ENCODE measurements at places on chromosomes 1 and 21.

DNA sequence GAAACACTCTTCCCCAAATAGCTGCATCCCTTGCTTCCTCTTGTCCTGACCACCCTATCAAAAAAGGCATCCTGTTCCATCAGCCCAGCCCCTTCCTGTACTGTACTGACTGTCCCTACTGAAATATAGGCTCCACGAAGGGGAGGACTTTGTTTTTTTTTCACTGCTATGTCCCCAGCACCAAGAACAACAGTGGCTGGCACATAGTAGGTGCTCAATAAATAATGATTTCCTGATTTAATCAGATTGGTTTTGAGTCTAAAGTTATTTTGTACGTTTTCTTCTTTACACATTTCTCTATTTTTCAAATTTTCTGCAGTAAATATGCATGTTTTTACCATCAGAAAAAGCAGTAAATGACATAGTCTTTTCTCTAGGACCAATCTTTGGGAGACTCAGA is 73.9 kb downstream of the CD58 start:
- no peak for DNase-seq

DNA sequence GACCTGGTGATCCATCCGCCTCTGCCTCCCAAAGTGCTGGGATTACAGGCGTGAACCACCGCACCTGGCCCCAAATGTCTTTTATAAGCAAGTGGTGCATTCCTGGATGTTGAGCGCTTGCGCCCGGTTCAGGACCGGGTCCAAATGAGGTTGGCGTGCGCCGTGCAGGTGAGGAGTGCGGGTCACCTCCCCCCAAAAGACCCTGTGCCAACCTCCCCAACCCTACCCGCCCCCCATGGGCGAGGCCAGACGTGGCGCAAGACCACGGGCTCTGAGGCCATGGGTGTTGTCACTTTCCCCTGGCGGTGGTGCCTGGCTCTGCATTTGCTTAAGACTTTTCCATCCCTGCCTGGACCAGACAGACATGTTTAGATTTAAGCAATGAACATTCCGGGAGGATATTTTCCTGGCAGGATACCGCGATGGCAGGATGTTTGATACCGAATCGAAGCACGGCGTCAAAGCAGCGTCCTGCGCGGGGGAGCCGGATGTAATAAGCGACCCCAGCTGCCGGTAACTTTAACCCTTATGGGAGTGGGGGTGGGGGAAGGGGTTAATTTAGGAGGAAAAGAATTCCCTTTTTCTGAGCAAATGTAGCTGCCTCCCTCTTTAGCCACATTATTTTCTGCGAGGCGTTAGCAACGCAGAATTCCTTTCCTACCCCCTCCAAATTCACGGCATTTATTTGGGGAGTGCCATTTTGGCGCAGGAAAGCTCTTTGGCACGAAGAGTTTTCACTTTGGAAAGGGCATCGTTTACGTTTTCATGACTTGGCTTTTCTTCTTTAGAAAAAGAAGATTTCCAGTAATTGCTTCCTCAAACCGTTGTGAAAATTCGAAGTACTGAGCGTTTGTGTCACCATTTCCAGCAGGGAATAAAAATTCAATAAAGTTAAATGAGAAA is 27.8 kb upstream of the RNF187 start:
- peak; percentile 58 for DNase-seq

DNA sequence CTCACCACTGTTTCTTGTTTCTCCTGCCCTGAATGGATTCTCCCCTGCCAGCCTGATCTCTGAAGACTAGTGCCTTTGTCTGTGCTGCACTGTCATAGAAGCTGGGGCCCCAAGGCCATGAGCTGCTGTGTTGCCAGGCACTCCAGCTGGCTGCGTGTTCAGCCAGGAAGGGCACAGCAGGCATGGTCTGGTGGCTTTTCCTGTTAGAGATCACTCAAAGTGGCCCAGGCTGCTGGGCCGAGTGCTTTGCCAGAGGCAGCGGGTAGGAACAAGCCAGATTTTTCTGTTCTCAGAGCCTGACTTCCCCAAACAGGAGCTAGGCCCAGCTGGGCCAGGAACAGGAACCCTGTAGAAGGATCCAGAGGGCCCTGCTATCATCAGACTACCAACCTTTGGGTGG is 5.2 kb downstream of the ADPRS start:
- DNase-seq = no peak

DNA sequence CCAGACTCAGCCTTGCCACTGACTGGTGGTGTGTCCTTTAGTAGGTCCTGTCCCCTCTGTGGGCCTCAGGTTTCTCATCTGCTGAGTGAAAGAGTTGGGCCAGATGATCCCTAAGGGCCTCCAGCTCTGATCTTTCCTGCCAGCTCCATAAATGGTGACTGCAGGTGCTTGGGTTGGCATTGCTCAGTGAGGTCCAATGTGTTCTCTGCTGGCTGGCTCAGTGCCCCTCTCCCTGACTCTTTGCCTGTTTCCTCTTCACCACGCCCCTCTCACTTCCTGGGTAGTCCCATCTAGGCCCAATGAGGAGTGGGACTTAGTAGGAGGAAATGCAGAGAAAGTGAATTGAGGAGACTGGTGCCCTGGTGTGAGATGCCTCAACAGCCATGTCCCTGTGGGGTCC is 36.6 kb downstream of the UBE2T start:
- no peak for DNase-seq

GRCh38 chr21:45141507-45141906 is 67.1 kb downstream of the ADARB1 start:
- no peak for DNase-seq

- no peak for DNase-seq
These were observed 208.4 kb upstream of the C1orf105 start for GRCh38 chr1:172212124-172212523.

- DNase-seq = no peak
These were observed 6.6 kb downstream of the FMO1 start for GRCh38 chr1:171254859-171255258.

DNA sequence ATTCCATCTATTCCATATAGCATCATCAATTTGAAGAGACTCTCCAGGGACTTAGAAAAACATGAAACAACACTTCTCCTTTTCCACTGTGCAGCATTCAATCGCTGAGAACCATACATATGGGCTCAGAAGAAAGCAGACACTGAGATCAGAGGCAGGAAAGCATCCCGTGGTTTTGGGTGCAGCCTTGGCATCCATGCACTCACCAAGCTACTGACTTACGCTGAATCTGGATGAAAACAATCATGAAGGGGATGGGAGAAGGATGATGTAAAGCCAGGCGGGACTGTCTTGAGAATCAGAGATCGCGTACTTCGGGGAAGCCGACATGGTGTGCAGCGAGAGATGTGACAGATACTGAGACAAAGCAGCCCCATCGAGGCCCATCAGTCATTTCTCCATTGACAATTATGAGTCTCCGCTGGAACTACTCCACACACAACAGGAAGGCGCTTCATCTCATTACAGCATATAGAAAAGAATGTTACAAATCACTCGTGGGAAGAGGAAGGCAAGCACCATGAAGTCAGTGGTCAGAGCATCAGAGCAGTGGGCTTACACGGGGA is 2.3 kb upstream of the TIAM1 start:
- DNase-seq = no peak

DNA sequence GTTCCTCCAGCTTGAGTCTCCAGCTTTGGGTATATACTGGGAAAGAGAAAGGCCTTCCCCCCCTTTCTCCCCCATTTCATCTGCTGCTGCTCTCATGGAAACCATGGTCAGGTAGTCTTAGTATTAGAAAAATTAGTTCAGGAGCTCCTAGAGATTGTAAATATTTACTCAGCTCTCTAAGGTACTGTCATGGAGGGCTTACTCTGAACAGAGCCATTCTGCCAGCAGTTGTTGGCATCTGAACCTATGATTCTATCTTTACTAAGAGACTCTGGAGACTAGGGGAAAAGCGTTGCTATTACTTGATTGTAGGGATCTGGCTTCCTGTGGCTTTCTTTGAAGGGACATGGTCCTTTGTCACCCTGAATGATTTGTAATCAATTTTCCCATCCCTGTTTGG is 6.1 kb downstream of the INTS3 start:
- DNase-seq = no peak

GRCh38 chr1:179809506-179810366 is 66.6 kb downstream of the FAM163A start:
- DNase-seq = peak; percentile 69

- peak; percentile 51 for DNase-seq
These were observed 37.1 kb upstream of the ARHGEF10L start for GRCh38 chr1:17502326-17502778.

GRCh38 chr1:67646145-67647035 is 38.6 kb upstream of the GADD45A start:
- DNase-seq = no peak

- no peak for DNase-seq
These were observed 45.2 kb downstream of the EDN2 start for GRCh38 chr1:41439234-41439633.

GRCh38 chr1:243267471-243267880 is 11.6 kb downstream of the SDCCAG8 start:
- no peak for DNase-seq

DNA sequence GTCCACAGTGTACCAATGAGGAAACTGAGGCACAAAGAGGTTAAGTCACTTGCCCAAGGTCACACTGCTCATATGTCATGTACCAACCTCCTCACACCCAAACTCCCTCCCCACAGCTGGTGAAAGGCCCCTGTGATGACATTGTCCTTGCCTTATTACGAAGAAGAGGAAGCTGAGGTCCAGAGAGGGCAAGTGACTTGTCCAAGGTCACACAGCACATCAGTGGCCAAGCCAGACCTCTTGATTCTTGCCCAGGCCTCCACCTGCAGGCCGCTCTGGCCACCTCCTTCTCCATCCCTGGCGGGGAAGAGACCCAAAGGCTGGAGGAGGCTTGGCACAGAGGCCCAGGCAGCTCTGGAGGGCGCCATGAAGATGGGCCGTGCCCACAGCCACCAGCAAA is 492.4 kb downstream of the PTPRU start:
- no peak for DNase-seq

DNA sequence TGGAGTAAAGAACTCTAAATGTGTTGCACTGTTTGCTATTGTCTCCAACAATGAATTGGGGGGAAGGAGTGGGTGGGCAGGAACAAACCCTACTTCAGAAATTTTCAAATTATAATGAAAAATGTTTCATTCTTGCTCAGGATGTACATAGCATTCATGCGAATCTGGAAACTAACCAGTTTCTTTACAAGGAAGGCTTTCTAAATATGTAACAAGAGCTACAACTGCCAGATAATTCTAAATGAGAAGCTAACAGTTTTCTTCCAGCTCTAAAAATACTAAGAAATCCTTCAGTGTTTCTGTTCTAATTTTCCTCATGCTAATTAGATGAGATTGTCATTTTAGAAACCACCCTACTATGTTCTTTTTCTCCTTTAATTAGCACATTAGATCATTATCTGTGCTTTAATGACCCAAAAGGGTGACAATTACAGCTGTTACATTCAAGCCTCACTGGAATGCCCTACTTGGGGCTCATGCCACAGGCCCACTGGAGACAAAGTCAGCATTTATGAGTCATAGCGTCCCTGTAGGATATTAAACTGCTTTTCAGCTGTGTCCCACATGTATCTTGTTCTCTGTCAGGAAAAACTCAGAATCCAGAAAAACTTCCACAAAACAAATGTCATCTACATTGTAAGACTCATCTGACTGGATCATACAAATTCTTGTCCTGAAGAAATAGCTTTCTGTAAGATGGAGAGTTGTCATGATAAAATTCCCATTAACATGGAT is 804.6 kb upstream of the CXADR start:
- no peak for DNase-seq

- no peak for DNase-seq
These were observed 230.4 kb downstream of the PDE4B start for GRCh38 chr1:66022904-66023620.

GRCh38 chr1:12620488-12620865 is 2.5 kb upstream of the DHRS3 start:
- peak; percentile 33 for DNase-seq

DNA sequence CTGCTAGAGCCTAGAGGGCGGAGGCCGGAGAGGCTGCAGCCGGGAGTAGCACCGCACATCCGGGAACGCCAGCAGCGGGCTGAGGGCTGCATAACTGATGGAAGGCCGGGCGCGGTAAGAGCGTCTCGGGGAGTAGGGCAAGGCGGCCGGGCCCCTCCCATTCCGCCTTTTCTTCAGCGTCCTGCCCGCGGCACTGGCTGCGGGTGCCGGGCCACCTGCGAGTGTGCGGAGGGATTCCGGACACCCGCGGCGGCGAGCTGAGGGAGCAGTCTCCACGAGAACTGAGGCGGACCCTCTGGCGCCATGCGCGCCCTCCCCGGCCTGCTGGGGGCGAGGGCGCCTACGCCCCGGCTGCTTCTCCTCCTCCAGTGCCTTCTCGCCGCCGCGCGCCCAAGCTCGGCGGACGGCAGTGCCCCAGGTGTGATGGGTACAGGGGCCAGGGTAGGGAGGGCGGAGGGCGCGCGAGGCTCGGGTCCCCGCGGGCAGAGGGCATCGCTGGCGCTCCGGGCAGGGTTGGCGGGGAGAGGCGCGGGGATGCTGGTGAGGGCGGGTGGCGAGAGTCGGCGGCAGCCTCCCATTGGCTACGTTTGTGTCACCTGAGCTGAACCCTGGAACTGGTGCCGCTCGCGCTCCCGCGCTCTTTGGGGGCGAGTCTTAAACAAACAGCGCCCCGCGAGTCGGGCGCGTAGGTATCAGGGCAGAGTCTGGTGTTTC is 334.4 kb downstream of the SRGAP2C start:
- peak; percentile 89 for DNase-seq

- DNase-seq = no peak
These were observed 232.1 kb downstream of the DUSP10 start for GRCh38 chr1:221509575-221510355.

- DNase-seq = no peak
These were observed 7.9 kb downstream of the HYI start for GRCh38 chr1:43445606-43446387.

DNA sequence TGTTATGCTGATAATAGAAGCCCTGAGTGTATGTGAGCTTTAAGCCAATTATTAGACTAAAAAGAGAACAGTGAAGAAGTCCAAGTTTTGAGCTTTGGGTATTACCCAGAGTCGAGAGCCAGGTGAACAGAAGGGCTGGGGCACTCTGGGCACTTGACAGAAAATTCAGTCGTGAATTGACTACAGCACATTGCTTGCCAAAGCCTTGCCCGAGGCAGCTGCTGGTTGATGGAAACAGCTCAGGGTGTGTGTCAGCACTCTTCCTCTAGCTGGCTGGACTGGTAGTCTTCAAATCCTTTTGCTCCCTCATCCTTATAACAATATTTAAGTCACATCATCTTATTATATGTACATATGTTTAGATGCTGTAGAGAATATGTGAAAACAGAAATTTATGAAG is 21.3 kb downstream of the PDE4B start:
- peak; percentile 2 for DNase-seq
